ENCODE measurements at places on chromosomes 13 and 19. TPM values are rescaled to one million over a fixed set of nuclear protein-coding genes. Genes with fewer than 3 reads are reported as not detected.

The LRFN3 gene
- 0.62 TPM for polyA plus RNA-seq

The SERTAD1 gene
- polyA plus RNA-seq, result 2.6 TPM

The SPC24 gene
- polyA plus RNA-seq, result 0.47 TPM

The ZIM2 gene
- polyA plus RNA-seq, result not detected

The OR10H1 gene
- not detected for polyA plus RNA-seq

The ZNF808 gene
- polyA plus RNA-seq, result 12.9 TPM

The NEK3 gene
- polyA plus RNA-seq, result 0.63 TPM

The ICAM5 gene
- not detected for polyA plus RNA-seq

The PIAS4 gene
- polyA plus RNA-seq, result 4.5 TPM

The ARRDC5 gene
- 5.9 TPM for polyA plus RNA-seq

The ZNF829 gene
- 3.5 TPM for polyA plus RNA-seq

The LRRC8E gene
- not detected for polyA plus RNA-seq

The KISS1R gene
- 0.52 TPM for polyA plus RNA-seq

The VSTM2B gene
- not detected for polyA plus RNA-seq

The STARD13 gene
- not detected for polyA plus RNA-seq

The SHISA7 gene
- polyA plus RNA-seq, result not detected

The ATP13A1 gene
- polyA plus RNA-seq, result 46.7 TPM

The FBN3 gene
- polyA plus RNA-seq, result not detected

The SMIM44 gene
- not detected for polyA plus RNA-seq

The CAPN12 gene
- polyA plus RNA-seq, result 4.6 TPM

The TJP3 gene
- 5.2 TPM for polyA plus RNA-seq

All from naive thymus-derived CD8-positive, alpha-beta T cell (primary cell).